ENCODE measurements at places on chromosomes 12 and 14. TPM values are rescaled to one million over a fixed set of nuclear protein-coding genes. Genes with fewer than 3 reads are reported as not detected.

C1QL4 gene
- not detected for total RNA-seq

DNAI7 gene
- not detected for total RNA-seq

PRIMA1 gene
- total RNA-seq, result not detected

KRT85 gene
- not detected for total RNA-seq

FGF6 gene
- total RNA-seq, result not detected

MYL2 gene
- 0.77 TPM for total RNA-seq

PROX2 gene
- 0.33 TPM for total RNA-seq

GPR132 gene
- total RNA-seq, result 39.6 TPM

PDZRN4 gene
- total RNA-seq, result not detected

KRT80 gene
- total RNA-seq, result 0.05 TPM

TAS2R30 gene
- 2.0 TPM for total RNA-seq

ANO2 gene
- total RNA-seq, result not detected

OTX2 gene
- total RNA-seq, result 0.27 TPM

IL22 gene
- total RNA-seq, result not detected

NFATC4 gene
- 19.2 TPM for total RNA-seq

ACSS3 gene
- 0.31 TPM for total RNA-seq

NABP2 gene
- total RNA-seq, result 45.8 TPM

ASCL1 gene
- total RNA-seq, result 21.4 TPM

TRHDE gene
- total RNA-seq, result not detected

GARIN6 gene
- total RNA-seq, result not detected

CELA1 gene
- not detected for total RNA-seq

VPS37B gene
- 68.6 TPM for total RNA-seq

PRPH gene
- total RNA-seq, result 0.31 TPM

EID3 gene
- 3.4 TPM for total RNA-seq

PRB2 gene
- not detected for total RNA-seq

SLC8A3 gene
- total RNA-seq, result 0.32 TPM

CCDC60 gene
- total RNA-seq, result not detected

DRAM1 gene
- 38.7 TPM for total RNA-seq

CPNE6 gene
- 0.13 TPM for total RNA-seq

FAM90A1 gene
- total RNA-seq, result 0.62 TPM
